Activated T-cell treated with anti-CD3 and anti-CD28 coated beads for 4 hours (primary cell): ENCODE measurements at places on chromosomes 2 and 18.

GRCh38 chr2:176109946-176110345 is 2.9 kb downstream of the HOXD11 start:
- no peak for DNase-seq

- DNase-seq: no peak
These were observed 30.5 kb downstream of the HPCAL1 start for GRCh38 chr2:10333247-10333613.

- DNase-seq: no peak
These were observed 150.2 kb upstream of the ALPP start for GRCh38 chr2:232228332-232228731.

GRCh38 chr2:134683561-134684112 is 35.2 kb downstream of the TMEM163 start:
- no peak for DNase-seq

DNA sequence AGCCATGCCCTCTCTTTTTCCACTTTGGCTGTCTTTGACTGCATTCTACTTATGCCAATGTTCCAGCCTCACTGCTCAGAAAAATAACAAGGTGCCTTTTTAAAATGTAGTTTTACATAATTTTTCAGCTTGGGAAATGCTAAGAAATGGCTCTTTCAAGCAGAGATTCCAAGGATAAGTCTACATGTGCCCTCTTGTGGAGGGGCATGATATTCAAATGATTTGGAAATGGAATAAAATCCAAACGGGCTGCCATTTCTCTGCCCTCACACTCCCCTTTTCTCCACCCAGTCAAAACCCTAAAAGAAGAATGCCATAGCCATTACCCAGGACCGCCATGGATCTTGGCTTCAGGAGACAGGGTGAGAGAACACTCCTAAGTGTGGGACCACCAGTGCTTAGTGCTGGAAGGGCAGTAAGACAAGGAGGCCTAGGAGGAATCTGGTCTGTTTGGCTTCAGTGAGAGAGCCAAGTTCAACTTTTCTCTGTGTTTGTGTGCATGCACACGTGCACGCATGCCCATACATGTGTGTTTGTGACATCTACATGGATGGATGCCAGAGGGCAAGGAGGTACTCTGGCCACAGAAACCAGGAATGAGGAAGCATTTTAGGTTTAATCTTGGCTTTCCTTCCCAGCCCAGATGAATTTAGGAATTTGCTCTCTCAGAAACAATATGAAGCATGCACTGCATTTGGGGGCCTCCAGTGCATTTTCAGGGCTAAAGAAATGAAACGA is 174.0 kb upstream of the SLC14A2 start:
- DNase-seq: no peak

- DNase-seq: no peak
These were observed 10.0 kb upstream of the KIDINS220 start for GRCh38 chr2:8847400-8847799.

DNA sequence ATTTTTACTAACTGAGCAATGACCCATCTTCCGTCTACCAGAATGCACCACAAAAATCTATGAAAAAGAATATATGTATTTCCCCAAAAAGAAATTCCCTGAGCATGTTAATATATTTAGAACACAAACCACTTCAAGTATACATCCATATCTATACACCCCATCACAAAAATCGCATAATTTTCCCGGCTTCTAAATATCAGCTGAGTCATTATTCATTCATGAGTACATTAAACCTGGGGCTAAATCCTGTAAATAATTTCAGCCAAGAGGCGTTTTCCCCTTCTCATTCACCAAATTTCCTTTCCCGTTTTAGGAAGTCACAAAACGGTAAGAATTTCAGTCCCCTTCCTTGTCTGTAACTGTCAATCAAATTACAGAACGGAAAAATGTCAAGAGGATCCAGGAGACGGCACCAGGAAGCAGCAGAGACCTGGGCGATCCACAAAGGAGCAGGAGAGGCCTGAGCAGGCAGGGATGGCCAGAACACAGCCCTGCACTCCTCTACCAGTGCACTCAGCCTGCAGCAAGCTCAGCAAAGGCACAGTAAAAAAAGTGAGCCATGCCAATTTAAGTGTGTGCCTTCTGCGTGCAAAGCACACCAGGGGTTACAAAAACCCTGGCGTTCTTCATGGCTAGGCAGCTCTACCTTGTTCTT is 300.7 kb downstream of the TCF4 start:
- no peak for DNase-seq

- no peak for DNase-seq
These were observed 594.0 kb upstream of the ACVR2A start for GRCh38 chr2:147250652-147251356.

GRCh38 chr18:74390900-74391299 is 66.2 kb downstream of the DIPK1C start:
- DNase-seq: no peak

GRCh38 chr2:223599640-223600380 is 2.4 kb downstream of the SCG2 start:
- no peak for DNase-seq

- DNase-seq: no peak
These were observed 641.9 kb upstream of the REG3G start for GRCh38 chr2:78383576-78383975.

- no peak for DNase-seq
These were observed 40.1 kb upstream of the TMEM177 start for GRCh38 chr2:119638685-119639554.

DNA sequence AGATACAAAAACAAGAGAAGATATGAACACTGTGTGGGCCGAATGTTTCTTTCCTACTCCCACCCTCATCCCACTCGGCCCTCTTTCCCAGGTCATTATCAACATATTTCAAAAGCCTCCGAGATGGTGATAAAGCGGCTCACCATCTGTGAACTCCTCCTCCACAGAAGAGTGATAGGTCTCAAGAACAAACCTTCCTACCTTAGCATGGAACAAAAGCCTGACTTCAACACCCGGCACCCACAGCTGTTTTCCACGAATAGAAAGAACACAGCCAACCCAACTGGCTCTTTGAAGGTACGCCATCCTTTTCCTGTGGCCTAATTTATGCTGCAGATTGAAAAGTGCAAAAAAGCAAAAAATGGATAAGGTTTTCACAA is 28.8 kb downstream of the BCL2 start:
- peak; percentile 29 for DNase-seq

DNA sequence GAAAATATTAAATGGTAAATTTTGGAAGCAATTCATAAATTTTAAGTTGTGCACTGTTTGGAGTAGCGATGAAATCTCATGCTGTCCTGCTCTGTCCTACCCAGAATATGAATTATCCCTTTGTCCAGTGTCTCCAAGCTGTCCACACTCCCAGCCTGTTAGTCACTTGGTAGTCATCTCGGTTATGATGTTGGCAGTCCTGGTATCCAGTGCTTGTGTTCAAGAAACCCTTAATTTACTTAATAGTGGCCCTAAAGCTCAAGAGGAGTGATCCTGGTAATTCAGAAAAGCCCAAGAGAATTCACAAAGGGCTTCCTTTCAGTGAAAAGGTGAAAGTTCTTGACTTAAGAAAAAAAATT is 71.8 kb upstream of the STAM2 start:
- no peak for DNase-seq

GRCh38 chr18:13488281-13488929 is 238.0 kb downstream of the FAM210A start:
- no peak for DNase-seq

- DNase-seq: no peak
These were observed 7.3 kb downstream of the MAP4K3 start for GRCh38 chr2:39429746-39430145.

DNA sequence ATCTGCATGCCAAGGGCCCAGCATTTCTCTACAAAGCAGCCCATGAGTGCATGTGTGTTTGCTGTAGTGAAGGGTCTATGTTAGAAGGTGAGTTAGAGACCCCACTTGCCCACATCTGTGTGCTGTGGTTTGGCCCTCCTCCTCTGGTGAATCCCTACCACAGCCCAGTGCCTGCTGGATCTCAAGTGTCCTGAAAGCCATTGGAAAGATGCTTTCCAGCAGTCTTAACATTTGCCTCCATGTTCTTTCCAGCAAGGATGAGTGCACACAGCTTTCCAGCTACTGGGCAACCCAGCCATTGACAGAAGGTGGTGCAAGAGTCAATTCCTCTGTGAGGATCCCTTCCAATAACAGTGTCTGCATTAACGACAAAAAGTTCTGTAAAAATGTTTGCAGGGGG is 13.6 kb downstream of the CRIM1 start:
- DNase-seq: no peak

DNA sequence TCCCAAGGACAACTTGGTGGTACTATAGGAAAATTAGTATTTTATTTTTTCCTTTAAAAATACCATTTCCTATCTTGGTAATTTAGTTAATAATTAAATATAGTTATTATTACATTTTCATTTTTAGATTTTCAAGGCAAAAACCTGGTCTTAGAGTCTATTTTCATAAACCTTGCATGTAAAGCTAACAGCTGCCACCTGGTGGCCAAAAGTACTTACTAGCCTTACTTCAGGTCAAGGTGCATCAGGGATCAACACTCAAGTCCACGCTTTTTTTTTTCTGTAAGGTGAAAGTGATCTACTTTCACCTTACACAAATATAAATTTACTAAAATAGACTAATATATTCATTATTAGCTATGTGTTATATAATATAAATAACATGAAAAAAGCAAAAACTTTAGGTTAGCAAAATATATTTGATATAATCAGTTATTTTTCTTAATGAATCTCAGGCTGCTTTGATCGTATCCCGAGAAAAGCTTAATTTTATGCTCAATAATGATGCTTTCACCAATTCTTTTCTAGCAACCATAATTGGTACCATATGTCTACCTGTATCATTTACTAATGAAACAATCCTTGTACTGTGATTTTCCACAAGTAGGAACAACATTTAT is 62.5 kb downstream of the RELCH start:
- DNase-seq: peak; percentile 69

DNA sequence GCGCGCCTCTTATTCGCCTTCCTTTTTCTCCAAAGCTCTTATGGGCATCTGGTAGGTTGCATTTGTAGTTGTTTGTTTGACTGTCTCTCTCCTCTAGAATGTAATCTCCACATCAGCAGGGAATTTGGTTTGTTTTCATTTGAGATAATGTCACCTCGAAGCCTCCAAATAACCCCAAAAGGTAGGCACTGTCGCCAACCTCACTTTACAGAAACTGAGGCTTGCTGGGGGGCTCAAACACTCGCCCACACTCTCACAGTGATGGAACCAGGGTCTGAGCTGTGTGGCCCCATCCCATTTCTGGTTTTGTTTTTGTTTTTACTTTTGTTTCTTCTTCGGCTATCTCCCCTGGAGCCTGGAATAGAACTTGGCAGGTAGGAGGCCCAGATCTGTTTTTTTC is 172.2 kb upstream of the MYCN start:
- no peak for DNase-seq

DNA sequence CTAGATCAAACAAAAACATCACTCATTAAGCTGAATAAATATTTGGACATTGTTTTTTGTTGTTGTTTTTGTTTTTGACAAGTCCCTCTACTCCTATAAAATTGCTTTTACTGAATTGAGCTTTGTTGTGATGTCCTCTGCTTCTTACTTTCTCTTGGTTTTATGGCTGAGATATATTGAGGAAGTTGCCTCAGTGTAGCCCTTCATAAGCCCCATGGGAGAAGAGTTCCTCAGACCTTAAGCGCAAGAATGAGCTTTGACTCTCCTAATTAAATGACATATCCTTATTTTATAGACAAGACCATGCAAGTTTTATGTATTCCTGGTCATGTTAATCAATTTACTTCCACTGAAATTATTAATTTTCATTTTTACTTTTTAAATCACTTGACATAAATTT is 54.9 kb downstream of the CERKL start:
- no peak for DNase-seq

DNA sequence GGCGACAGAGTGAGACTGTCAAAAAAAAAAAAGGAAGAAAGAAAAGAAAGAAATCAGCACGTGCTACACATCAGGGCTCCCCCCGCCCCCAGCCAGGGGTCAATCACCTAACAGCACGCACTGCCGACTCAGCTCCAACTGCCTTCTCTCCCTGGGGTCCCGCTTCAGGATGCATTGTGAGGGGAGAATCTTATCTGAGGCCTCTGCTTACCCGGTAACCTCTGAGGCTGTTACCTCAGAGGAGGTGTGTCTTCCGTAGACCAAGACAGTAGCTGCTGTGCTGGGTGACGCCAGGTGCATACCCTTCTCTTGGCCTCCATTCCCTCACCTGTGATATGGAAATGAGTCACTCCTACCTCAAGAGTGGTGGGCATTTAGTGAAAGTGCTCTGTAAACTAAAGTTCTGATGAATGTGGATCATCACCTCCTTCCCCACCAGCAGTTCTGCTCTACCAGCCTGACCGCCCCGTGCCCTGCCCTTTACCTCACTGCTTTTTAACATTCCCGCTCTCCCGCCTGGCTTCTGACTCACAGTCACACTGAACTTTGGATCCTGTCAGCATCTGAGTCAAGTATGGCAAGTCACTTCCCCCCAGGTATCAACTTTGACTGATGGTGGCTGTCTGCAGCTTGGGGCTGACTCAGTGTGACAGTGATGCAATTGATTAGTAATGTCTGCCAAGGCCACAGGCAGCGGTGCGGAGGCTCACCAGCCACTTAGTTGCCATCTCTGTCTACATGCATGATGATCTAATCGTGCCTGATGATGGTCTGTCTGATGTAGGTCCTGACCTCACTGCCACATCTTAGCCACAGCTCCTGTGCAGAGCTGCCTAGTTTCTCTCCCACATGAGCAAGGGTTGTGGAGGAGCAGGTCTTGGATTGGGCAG is 20.1 kb downstream of the ARID5A start:
- DNase-seq: no peak

DNA sequence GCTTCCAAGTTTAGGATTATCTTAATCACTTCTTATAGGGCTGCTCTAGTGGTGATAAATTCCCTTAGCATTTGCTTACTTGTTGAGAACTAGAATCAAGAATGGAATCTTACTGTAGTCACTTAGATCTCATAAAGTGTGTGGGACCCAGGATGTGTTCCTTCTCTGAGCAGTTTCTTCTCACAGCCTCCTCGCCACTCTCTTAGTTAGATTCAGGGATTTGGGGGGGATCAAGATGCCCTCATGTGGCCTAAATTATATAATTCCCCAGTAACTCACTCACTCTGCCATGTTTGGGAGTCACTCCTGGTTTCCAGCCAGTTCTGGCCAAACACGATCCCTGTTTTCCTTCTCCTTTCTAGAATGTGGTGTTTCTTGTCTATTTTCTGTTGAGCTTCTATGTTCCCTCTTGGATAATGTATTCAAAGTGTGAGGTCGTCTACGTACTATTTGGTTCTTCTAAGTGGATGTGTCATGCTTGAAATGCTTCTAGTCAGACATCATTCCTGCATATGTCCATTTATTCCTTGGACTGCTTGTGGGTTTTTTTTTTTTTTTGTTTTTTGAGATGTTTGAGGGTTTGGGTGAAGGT is 414.9 kb upstream of the SYT4 start:
- DNase-seq: no peak

- DNase-seq: no peak
These were observed 118.5 kb upstream of the HS6ST1 start for GRCh38 chr2:128437204-128437565.

DNA sequence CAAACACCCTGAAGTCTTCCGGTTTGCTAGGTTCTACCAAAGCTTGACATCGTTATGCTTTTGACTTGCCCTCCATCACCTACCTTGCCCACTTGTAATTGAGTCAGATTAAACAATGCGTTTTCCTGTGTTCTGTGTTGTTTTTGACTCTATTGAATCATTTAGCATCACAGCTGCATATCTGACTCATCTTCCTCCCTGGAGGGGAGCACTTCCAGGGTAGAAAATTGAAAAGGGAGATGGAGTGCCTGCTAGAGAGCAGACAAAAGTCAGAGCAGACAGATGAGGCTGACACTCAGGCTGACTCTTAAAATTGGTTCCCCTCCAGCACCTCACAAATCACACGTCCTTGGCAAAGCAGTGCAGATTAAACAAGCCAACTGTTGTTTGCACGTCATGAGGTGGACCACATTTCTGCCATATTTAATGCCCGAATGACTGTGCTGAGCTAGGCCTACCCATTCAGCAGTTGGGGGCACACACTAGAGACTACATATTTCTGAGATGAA is 2.2 kb downstream of the MPP4 start:
- no peak for DNase-seq
